ENCODE measurements at places on chromosomes 12 and 14.

DNA sequence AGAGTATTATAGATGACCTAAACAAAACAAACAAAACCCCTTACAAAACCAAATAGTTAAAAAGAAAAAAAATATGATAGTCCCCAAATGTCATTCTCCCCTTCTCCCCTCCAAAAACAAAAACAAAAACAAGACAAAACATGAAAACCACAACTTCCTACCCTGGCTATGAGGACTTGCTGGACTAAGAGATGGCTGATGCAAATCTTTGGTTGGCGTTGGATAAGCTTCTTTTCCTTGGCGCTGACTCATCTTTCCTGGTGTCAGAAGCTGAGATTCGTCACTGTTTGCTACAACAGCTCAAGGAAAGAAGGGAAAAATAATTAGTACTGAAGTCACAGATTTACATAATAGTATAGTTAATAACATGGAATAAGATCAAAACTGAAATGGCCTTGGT is 102.5 kb upstream of the BBS10 start:
- H3K27ac ChIP-seq, result peak overlapping the region; percentile 4
- H3K4me3 ChIP-seq, result no peak overlapping the region
- peaks cover 42% of the 10 kb centered on the region for H3K36me3 ChIP-seq
- DNase-seq, result no peak
- no peaks in the 10 kb centered on the region for H3K27me3 ChIP-seq

DNA sequence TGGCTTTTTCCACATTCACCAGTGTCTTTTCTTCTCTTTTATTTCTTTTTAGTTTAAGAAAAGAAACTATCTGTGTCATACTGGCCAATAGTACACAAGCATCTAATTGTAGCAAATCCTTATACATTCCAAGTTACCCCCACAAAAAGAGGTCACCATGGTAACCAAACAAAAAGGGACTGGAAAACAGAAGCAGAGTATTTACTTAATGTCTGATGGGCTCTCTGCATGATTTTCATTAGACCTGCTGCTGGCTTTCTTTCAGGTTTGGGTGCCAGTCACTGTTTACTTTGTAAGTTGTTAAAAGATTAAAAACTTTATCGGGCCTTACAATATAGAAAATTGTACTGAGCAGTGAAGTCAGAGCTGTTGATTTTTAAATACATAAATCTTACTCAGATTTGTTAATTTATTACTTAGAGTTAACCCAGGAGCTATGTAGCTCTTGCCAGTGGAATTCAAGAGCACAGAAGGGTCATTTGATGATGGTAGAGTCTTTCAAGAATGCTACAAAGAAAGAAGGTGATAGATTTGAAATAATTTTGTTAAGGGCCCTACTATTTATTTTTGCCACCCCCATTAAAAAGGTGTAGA is 123.9 kb downstream of the BRMS1L start:
- no peaks in the 10 kb centered on the region for H3K36me3 ChIP-seq
- no peak for DNase-seq
- H3K4me1 ChIP-seq, result peaks cover 10% of the 10 kb centered on the region
- H3K4me3 ChIP-seq, result no peak overlapping the region
- no peak overlapping the region for H3K27ac ChIP-seq

- H3K27me3 ChIP-seq, result no peaks in the 10 kb centered on the region
- H3K4me1 ChIP-seq, result peaks cover 5% of the 10 kb centered on the region
These were observed 38.7 kb downstream of the ARID2 start for GRCh38 chr12:45768194-45768593.

DNA sequence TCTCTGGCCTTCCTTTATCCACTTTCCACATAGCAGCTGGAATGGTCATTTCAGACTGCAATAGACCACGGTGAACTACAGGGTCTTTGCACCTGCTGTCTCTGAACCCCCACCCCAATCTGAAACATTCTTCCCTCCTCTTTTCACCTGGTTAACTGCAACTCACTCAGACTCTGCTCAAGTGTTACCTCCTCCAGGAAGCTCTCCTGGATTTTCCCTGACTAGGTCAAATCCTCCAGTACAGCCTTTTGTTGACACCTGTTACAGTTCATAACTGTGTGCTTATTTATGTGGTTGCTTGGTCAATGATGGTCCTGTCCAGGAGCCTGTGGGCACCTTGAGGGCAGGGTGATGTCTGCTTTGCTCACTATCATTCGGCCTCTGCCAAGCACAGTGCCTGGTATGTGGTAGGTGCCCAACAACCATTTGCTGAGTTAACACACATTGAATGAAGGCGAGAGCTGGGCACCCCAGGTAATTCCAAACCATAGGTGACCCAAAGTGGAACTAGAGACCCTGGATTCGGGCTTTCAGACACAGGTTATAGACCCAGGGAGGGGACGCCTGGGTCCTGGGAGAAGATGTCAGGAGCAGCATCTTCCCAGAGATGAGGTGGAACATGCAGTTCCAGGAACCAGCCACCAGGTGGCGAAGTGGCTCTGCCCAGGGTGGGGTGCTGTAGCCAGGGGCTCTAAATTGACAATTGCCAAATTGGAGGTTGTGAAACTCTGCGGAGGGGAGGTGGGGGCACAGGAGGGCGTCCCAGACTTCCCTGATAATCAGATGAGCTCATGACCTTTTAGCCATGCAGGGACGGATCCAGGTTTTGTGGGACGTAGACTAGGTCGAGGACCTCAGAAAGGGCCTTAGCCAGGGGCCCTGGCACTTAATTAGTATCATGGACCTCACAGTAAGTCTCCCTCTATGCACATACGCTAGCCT is 28.1 kb downstream of the TRPV4 start:
- H3K4me3 ChIP-seq, result no peak overlapping the region
- H3K4me1 ChIP-seq, result no peaks in the 10 kb centered on the region
- H3K27ac ChIP-seq, result no peak overlapping the region

DNA sequence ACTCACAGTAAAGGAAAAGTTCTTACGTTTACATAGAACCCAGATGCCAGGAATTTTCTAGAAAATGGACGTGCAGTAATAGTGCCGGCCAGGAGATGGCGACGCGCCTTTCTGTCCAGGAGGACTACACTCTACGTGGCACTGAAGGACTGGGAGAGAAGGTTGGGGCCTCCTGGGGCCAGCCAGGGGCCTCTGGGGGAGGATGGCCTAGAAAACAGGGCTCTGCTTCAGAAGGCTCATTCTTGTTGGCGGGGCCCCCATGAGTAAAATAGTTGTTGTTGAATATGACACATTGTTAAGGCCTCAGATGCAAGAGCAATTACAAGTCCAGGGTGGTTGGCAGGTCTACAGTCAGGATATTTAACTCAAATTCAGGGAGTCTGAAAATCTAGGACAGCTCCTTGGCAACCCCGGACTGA is 120.1 kb upstream of the MAX start:
- no peak overlapping the region for H3K4me3 ChIP-seq
- DNase-seq, result peak; percentile 35
- peak overlapping the region; percentile 24 for H3K27ac ChIP-seq
- H3K36me3 ChIP-seq, result peaks cover 6% of the 10 kb centered on the region
- no peaks in the 10 kb centered on the region for H3K27me3 ChIP-seq
- H3K4me1 ChIP-seq, result peaks cover 34% of the 10 kb centered on the region

GRCh38 chr12:38502415-38502814 is 185.8 kb downstream of the ALG10B start:
- H3K4me3 ChIP-seq, result no peak overlapping the region
- H3K27me3 ChIP-seq, result no peaks in the 10 kb centered on the region
- H3K36me3 ChIP-seq, result no peaks in the 10 kb centered on the region
- no peak for DNase-seq

GRCh38 chr14:64945431-64946178 is 3.1 kb upstream of the GPX2 start:
- peaks cover 10% of the 10 kb centered on the region for H3K4me1 ChIP-seq
- no peak overlapping the region for H3K4me3 ChIP-seq
- H3K36me3 ChIP-seq, result peaks cover 17% of the 10 kb centered on the region
- no peak overlapping the region for H3K27ac ChIP-seq
- no peak for DNase-seq

DNA sequence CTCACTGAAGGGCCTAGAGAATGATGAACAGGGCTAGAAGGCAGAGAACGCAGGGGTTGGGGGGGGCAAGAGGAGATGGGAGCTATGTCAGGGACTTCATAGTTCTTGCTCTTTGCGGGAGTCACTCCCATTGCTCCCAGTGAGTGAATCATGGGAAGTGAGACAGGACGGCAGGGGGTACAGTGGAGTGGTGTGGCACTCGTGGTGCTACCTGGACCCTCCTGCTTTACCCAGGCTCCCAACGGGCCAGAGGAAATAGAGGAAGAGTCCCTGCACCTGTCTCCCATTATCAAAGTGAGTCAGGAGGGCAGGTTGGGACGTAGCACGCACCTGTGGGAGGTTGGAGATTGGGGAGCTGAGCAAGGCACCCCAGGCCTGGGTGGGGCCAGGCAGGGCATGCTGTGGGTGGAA is 1.3 kb upstream of the KRT8 start:
- DNase-seq, result no peak
- no peak overlapping the region for H3K27ac ChIP-seq
- no peak overlapping the region for H3K4me3 ChIP-seq
- H3K4me1 ChIP-seq, result peaks cover 5% of the 10 kb centered on the region
- no peaks in the 10 kb centered on the region for H3K36me3 ChIP-seq

GRCh38 chr12:93319523-93320050 is 58.1 kb upstream of the NUDT4 start:
- H3K27ac ChIP-seq, result no peak overlapping the region
- no peaks in the 10 kb centered on the region for H3K27me3 ChIP-seq
- H3K4me3 ChIP-seq, result no peak overlapping the region

GRCh38 chr12:84421103-84421502 is 491.5 kb downstream of the SLC6A15 start:
- no peak overlapping the region for H3K4me3 ChIP-seq
- no peaks in the 10 kb centered on the region for H3K4me1 ChIP-seq
- H3K36me3 ChIP-seq, result no peaks in the 10 kb centered on the region
- H3K27ac ChIP-seq, result no peak overlapping the region

DNA sequence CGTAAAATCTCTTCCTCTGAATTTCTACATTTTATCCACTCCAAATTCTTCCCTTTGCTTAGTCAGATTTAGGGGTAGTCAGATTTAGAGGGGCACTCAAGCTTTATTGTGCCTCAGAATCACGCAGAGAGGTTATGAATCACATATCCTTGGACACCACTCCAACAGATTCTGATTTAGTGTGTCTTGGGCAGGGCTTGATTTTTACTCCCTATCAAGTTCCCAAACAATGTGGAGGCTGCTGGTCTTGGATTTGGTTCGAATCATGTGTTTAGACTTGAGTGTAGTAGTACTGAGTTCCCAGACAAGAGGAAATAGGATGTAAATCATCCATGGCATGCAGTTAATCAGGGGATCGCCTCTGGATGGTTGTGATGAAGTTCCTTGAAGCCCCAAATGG is 298.1 kb upstream of the CLEC14A start:
- H3K4me1 ChIP-seq, result no peaks in the 10 kb centered on the region
- H3K4me3 ChIP-seq, result no peak overlapping the region
- H3K27me3 ChIP-seq, result no peaks in the 10 kb centered on the region
- DNase-seq, result no peak
- no peak overlapping the region for H3K27ac ChIP-seq
- no peaks in the 10 kb centered on the region for H3K36me3 ChIP-seq

DNA sequence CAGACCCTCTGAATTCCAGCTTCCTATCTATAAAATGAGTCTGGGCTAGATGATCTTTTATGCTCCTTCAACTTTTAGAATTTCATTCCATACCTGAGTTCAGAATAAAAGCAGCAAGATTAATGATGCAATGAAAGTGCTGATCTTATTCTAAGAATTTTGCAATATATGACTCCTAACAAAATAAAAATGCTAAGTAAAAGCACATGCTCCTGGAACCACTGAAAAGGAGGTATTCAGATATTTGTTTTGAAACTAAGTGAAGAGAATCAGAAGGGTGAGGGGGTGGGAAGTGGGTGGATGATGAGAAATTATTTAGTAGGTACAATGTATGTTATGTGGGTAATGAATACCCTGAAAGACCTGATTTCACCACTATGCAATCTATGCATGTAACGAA is 216.6 kb downstream of the PTPRO start:
- no peak for DNase-seq
- no peaks in the 10 kb centered on the region for H3K36me3 ChIP-seq
- peaks cover 6% of the 10 kb centered on the region for H3K4me1 ChIP-seq

DNA sequence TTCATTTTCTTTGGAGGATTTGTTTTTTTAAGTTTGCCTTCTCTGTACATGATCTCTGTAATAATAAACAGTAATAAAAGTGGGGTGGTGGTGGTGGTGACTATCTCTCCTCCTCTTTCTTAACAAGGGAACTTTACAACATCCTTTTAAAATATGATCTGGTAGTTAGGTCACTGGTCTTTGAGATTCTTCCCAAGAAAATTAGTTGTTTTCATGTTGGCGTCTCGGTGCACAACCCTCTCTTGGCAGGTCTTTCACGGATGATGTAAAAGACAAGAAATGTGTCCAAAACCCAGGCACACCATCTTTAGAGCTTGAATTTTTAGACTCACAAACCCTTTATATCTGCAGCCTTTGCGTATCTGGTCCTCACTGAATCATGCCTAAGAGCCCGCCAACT is 488.5 kb upstream of the TBX3 start:
- H3K4me1 ChIP-seq, result no peaks in the 10 kb centered on the region
- no peaks in the 10 kb centered on the region for H3K36me3 ChIP-seq
- H3K27me3 ChIP-seq, result no peaks in the 10 kb centered on the region
- H3K4me3 ChIP-seq, result no peak overlapping the region

GRCh38 chr12:105581420-105581819 is 250.9 kb downstream of the C12orf75 start:
- H3K36me3 ChIP-seq, result no peaks in the 10 kb centered on the region
- H3K27me3 ChIP-seq, result peaks cover 11% of the 10 kb centered on the region
- no peak for DNase-seq
- H3K4me1 ChIP-seq, result no peaks in the 10 kb centered on the region
- H3K27ac ChIP-seq, result no peak overlapping the region

- no peak overlapping the region for H3K27ac ChIP-seq
- no peaks in the 10 kb centered on the region for H3K36me3 ChIP-seq
- H3K4me3 ChIP-seq, result no peak overlapping the region
- DNase-seq, result no peak
These were observed 109.3 kb downstream of the PTPRQ start for GRCh38 chr12:80553316-80553715.

DNA sequence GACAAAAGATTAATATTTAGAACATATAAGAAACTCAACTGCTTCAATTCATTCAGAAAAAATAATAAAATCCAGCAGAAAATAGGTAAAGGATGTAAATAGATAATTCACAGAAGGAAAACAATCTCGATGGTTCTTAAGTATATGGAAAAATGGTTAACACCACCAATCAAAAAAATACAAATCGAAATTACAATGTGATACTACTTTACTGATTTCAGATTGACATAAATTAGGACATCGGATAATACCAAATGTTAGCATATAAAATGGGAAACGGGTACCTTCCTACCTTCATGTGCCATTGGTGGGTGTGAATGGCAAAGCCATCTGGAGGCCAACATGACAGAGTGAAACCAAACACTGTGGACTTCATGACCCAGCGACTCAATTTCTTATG is 1.6 kb upstream of the PPP4R4 start:
- H3K27ac ChIP-seq, result no peak overlapping the region
- H3K27me3 ChIP-seq, result peaks cover 55% of the 10 kb centered on the region

DNA sequence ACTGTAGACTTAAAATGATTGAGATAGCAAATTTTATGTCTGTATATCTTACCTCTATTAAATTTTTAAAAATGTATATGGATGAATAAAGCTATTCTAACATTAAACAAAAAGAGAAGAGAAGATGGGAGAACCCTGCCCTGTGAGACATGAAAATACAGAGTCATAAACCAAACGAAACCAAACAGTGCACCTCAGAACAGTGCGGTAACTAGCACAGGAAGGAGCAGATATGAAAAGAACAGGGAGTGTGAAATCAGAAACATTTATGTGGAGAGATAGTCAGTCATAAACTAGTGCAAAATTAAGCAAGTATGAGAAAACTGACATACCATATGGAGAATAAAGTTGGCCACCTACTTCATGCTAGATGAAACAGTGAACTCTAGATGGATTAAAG is 135.1 kb downstream of the ERC1 start:
- peak overlapping the region; percentile 43 for H3K27ac ChIP-seq
- peaks cover 5% of the 10 kb centered on the region for H3K36me3 ChIP-seq

GRCh38 chr14:69151458-69152180 is 1.3 kb downstream of the DCAF5 start:
- peak; percentile 73 for DNase-seq
- peaks cover 26% of the 10 kb centered on the region for H3K27me3 ChIP-seq
- peak overlapping the region; percentile 92 for H3K27ac ChIP-seq
- H3K36me3 ChIP-seq, result peaks cover 28% of the 10 kb centered on the region

All from activated T-helper 2 cell treated with anti-CD3 and anti-CD28 coated beads, Interferon-gamma antibody, Interleukin-2, Interleukin-4, amounts not matched to agents 10 μg/mL and 5 μg/mL and 100 μg/mL, durations not matched to agents 14 hours and 24 hours and 36 hours (primary cell).